RCC 7860 (cell line): ENCODE measurements at places on chromosomes 12 and 14.

GRCh38 chr12:20438299-20438779, 70.0 kb downstream of the PDE3A start:
- no peak for DNase-seq

DNA sequence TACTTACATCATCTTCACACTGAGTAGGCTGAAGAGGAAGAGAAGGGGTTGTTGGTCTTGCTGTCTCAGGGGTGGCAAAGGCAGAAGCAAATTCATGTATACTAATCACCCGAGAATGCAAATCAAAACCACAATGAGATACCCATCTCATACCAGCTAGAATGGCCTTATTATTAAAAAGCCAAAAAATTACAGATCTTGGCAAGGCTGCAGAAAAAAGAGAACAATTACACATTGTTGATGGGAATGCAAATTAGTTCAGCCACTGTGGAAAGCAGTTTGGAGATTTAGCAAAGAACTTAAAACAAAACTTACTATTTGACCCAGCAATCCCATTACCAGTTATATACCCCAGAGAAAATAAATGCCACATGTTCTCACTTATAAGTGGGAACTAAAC, 154.9 kb downstream of the SEC23A start:
- no peak for DNase-seq

- no peak for DNase-seq
Observed at GRCh38 chr12:89525305-89525823, 483 bp downstream of the POC1B start.

DNA sequence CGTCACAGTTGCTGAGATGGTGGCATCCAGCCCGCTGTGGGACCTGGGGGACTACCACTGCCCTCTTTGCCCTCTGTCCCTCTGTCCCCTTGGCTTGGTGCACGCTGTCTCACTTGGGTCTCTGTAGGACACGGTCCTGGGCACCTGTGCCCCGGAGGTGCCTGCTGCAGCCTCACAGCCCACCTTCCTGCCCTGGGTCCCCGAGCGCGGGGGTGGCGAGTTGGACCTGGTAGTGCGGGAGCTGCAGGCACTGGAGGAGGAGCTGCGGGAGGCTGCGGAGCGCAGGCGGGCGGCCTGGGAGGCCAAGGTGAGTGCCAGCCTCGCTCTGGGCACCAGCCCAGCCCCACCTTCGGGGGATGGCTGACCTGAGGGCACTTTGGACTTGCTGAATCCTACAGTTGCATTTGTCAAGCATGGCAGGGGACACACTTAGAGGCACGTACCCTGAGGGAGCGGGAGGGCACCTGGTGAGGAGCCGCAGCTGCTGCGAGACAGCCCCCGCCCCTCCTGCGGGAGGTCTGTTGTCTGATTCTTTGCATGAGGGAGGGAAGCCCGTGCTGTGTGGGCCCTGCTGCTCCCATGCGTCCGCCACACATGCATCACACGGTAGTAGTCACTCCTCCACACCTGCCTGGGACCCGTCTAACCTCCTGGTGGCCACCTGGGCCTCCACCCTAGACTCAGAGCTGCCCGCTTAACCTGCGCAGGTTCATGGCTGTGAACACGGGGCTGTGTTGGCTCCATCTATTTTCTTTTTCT, 6.8 kb downstream of the TEDC1 start:
- no peak for DNase-seq

DNA sequence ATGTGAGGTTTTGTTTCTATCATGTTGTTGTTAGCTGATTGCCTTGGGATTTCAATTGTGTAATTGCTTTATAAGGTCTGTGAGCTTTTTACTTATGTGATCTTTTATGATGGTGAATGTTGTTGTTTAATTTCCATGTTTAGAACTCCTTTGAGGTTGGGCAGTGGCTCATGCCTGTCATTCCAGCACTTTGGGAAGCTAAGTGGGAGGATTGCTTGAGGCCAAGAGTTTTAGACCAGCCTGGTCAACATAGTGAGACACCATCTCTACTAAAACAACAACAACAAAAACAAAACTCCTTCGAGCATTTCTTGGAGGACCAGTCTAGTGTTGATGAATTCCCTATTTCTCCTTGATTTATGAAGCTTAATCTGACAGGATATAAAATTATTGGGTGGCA, 102.1 kb upstream of the PMCH start:
- DNase-seq: no peak

DNA sequence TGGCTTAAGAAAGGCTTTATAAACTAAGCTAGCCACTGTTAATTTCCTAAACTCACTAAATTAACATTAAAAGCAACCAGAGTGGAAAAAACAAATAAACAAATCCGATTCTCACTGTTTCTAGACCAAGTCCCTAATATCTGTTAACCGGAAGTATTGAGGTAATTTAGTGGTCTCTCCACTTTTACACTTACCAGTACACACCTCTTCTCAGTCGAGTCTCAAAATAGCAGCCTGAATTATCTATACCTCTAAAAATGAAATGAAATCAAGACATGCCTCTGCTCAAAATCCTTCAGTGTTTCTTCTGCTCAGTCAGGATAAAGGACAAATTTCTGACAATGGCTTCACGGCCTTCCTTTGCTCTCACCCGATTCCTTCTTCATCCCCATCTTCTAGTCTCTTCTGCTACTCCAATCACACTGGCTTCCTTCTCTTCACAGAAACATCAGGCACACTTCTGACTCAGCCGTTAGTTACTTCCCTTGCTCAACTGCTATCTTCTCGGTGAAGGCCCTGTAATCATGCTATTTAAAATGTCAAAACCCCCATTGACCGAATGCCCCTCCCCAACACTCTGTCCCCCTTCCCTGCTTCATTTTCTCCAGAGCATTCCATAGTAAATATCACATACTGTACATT, 161.3 kb downstream of the KITLG start:
- no peak for DNase-seq

GRCh38 chr12:94309373-94309772, 150.3 kb downstream of the CEP83 start:
- DNase-seq: no peak

- DNase-seq: no peak
Observed at GRCh38 chr14:35932136-35932535, 106.0 kb downstream of the BRMS1L start.

DNA sequence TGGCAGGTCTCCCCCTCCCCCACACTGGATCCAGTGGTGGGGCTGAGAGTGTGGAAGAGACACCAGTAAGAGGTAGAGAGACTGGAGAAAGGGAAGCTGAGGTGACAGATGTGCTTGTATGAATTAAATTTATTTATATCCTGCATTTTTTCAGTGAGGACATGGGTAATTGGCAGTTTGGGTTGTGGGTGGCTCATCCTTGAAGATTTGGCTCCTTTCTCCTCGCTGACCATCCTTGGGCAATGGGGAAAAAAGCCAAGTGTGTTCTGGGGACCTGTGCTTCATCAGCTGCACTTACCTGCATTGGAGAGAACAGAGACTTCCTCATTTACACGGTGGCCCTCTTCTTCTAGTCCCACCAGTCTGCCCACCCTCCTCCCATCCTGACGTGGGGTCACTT, 86.4 kb downstream of the RFX4 start:
- DNase-seq: no peak
